Stimulated activated CD4-positive, alpha-beta T cell treated with anti-CD3 and anti-CD28 coated beads, Interleukin-1b, Interleukin-23, amount 100 ng/mL, for 1 hour (primary cell): ENCODE measurements at places on chromosomes 3 and 15.

DNA sequence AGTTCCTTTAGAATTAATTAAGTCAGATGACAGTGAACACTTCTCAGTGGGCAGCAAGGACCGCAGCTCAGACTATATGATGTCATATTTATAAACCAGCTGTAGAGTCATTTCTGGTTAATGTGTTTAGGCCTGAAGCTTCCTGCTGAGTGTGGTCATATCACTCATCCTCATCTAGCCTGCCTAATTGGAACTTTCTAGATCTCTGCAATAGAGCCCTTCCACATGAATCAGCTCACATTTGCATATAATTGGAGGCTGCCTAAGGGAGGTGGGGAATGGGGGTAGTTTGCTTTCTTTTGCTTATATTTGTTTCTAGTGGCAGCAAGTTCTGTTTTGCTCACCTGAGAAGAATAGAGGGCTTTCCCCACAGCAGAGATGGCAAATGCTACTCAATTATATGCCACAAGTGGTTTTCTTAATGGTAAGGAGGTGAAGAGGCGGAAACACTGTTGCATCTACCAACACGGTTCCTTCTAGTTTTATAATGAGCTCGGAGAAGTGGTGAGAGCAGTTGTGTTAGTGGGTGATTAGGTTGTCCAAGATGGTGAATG lies 148.1 kb downstream of the KLHL25 start:
- DNase-seq = no peak

DNA sequence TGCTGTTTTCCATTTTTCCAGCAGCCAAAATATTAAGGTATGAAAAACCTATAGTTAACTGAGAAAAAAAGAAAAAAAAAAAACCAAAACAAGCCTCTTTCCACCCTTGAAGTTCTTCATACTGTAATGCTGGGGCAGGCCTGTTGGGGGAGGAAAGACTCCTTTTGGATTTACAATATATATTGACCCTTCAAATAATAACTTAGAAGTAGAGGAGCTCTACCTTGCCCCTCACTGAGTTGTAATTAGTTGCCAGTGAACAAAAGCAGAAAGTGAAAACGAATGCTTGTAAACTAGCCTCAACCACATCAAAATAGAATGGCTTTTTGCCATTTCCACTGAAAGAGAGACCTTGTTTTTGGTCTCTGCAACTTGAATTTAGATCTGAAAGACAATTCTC lies 326.6 kb downstream of the NR2F2 start:
- no peak for DNase-seq

DNA sequence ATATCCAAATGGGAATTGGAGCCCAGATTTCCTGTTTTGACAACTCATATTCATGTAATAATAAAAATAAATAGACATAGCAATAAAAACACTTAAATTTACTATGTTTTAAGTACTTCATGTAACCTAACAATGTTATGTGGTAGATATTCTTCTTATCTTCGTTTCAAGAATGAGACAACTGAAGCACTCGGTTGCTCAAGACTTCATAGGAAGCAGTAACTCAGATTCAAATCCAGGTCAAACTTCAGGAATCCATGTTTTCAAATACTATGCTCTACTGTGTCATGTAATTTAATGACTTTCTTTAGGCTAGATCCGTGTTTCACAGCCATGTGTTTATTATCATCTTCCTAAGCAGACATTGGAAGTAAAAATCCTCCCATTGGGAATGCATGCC lies 492.2 kb downstream of the CNTN3 start:
- DNase-seq = no peak

GRCh38 chr3:17070161-17070959 lies 185.6 kb downstream of the PLCL2 start:
- no peak for DNase-seq

- no peak for DNase-seq
Observed at GRCh38 chr15:100180921-100181320, 160.9 kb downstream of the ADAMTS17 start.

- no peak for DNase-seq
Observed at GRCh38 chr3:156825795-156826143, 384 bp upstream of the LEKR1 start.

GRCh38 chr15:73947651-73948050 lies 21.4 kb downstream of the LOXL1 start:
- no peak for DNase-seq

- no peak for DNase-seq
Observed at GRCh38 chr3:174495928-174496327, 363.2 kb upstream of the NAALADL2 start.

- no peak for DNase-seq
Observed at GRCh38 chr15:31487811-31488436, 161.3 kb downstream of the KLF13 start.

GRCh38 chr15:100457201-100457600 lies 71.5 kb downstream of the CERS3 start:
- no peak for DNase-seq

DNA sequence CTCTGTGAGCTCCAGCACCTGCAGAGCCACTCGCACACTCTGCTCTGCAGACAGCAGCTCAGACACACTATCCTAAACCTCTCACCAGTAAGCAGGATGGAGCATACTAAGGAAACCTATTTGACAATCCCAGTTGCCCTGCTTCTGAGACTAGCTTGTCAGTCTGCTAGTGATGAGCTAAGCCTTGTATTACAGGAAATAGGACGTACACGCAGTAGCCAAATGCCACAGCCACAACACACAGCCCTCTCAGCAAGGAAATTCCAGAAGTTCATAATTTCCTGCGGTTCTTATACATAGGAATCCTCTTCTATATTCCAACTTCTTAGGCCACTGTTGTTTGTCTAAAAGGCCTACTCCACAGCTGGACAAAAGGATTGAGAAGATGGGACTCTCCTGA lies 74.5 kb downstream of the MYLK start:
- no peak for DNase-seq

GRCh38 chr3:122691195-122691594 lies 10.6 kb downstream of the PARP14 start:
- no peak for DNase-seq

- DNase-seq = no peak
Observed at GRCh38 chr3:179451265-179452175, at the start of gene GNB4. GNB4 (minus strand) TSS chr3:179451470; CDS start chr3:179426200, 25,270 bp downstream.

- DNase-seq = no peak
Observed at GRCh38 chr3:71760140-71760539, 6.5 kb downstream of the GPR27 start.

- DNase-seq = no peak
Observed at GRCh38 chr15:74954515-74954914, 2.1 kb downstream of the RPP25 start.

GRCh38 chr3:58575971-58576652 lies 1.1 kb downstream of the FAM107A start:
- DNase-seq = no peak

DNA sequence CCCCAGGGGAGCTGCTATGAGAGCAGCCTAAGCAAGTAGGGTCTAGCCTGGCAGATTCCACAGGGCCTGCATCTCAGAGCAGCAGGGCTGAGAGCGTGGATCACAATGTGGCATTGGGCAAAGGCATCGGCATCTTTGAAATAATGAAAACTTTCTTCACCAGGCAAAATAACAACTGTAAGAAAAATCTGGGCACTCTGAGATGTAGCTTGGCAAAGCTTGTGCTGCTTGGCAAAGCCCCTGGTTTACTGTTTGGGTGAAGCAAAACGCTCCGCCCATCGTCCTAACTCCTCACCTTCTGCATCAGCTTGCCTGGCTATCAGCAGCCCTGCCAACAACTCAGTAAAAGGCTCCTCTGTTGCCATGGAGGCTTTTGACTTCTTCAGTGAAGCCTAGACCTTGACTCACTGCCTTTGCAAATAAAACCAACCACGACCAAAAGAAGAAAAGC lies 212.8 kb upstream of the EIF1B start:
- DNase-seq = no peak

DNA sequence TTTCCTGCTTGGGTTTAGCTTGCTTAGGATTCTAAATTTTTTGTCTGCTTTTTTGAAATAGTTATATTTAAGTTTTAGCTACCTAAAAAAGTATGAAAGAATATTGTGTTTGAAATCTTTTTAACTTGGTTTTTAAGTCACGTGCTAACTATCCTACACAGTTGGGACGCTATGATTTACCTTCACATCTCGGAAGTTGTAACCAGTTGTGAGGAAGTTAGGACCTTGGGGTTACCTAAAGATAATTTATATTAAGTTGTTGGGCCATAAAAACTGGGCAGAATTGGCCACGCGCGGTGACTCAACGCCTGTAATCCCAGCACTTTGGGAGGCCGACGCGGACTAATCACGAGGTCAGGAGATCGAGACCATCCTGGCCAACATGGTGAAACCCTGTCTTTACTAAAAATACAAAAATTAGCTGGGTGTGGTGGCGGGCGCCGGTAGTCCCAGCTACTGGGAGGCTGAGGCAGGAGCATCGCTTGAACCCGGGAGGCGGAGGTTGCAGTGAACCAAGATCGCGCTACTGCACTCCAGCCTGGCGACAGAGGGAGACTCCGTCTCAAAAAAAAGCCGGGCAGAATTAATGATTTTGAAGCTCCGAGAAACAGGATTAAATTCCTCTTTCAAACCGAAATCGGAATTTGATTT lies 1.0 kb downstream of the ZFAND6 start:
- no peak for DNase-seq

DNA sequence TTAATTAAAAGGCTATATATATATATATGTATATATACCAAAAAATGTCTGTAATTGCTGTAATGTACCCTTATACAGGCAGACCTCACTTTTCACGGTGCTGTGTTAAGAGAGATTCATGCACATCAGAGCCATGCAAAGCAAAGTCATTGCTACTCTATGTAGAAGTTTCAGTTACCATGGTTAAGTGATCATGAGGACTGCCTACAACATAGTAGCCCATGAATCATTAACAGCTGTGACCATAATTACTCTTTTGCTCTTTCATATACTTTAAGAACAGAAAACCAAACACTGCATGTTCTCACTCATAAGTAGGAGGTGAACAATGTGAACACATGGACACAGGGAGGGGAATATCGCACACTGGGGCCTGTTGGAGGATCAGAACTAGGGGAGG lies 225.3 kb upstream of the EPHA3 start:
- DNase-seq = no peak

- DNase-seq = no peak
Observed at GRCh38 chr15:81529481-81529880, 155.5 kb upstream of the TMC3 start.

DNA sequence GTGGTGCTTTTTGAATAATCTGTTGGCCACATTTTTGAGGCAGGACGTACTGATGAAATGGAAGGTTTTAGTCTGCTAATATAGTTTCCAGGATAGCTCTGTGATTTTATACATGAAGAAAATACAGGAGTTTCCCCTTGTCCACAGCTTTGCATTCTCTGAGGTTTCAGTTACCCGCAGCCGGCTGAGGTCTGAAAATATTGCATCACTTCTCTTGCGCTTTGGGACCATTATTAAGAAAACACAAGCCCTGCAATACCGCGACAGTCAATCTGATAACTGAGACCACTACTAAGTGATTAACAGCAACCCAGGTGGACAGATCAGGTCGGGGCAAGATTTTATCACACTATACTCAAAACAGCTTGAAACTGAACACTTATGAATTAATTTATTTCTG lies 33.0 kb downstream of the BLM start:
- no peak for DNase-seq

DNA sequence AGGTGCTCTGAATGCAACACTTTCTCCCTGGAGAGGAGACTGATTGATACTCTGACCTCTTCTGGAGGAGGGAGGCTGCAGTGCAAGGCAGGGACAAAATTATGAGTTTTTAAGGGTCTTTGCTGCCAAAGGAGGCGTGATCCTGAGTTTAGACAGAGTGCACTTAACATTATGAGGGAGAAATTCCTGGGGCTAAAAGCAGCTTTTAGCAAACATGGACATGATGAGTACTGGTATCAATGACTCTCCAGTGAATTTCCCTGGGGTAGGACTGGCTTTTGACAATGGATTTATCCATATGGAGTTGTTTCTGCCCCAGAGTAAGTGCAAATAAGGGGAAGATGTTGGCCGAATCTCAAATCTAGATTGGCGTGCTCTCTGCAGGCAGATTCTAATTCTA lies 133.1 kb downstream of the THSD4 start:
- DNase-seq = no peak

DNA sequence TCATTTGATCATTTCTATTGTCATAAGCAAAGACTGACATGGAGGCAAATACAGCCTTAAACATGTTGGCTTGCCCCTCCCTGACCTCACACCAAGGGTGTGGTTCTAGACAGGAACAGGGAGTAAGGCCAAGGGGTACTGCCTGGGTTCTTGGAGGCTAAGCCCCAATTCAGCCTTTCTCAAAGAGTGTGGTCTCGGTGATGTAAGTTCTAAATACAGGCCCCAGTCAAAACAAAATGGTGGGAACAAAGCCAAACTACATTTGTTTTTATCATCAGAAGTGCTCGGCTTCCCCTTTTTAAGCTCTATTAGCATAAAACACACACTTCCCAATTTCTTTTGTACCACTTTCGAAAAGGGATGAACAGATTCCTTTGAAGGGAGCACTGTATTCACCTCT lies 129.5 kb downstream of the ATP8B4 start:
- DNase-seq = no peak

GRCh38 chr3:7242303-7242635 lies 381.4 kb downstream of the GRM7 start:
- DNase-seq = no peak

DNA sequence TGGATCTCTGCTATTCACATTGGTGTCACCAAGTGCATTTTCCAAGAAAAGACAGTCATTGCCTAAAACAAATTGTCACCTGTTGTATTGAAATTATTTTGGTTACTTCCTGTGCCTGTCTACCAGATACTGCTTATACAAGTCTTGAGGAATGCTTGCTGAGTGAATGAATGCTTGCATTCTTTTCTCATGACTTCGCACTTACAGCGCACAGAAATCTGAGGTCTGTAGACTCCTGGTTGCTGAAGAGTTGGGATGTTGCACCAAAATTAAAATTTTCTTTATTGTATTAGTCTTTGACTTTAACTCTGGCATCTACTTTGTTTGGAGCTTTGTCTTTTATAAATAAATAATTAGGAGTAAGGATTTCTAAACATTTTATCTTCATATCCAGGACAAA lies 28.4 kb downstream of the SH3GL3 start:
- no peak for DNase-seq

GRCh38 chr15:51155891-51156290 lies 61.2 kb upstream of the TNFAIP8L3 start:
- DNase-seq = no peak

GRCh38 chr15:85793641-85794597 lies 806 bp downstream of the KLHL25 start:
- no peak for DNase-seq

DNA sequence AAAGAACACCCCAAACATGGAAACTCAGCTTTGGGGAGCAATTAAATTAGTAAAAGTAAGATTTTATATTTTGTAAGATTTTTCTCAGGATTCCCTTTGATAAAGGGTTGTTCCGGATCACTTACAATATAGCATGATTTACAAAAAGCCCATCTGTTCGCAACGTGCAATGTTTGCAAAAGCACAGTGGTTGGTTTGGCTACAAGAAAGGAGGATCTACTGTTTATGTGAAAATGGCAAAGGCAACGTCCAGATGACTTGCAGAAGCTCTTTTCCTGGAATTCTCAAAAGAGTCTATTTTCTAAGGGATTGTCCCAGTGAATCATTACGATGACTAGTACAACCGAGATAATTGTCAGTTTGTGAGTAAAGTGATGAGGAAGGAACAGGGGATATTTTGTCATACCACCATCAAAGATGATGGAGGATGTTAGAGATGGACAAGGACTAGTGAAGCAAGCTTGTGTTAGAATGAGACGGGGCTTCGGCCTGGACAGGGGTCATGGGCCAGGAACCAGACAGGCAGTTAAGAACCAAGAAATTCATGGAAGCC lies 71.6 kb downstream of the CRYGS start:
- no peak for DNase-seq

GRCh38 chr3:184275961-184276910 lies at the start of gene ECE2:
ECE2 (plus strand) TSS chr3:184276022; CDS start chr3:184276154, 132 bp downstream.
- DNase-seq = no peak

GRCh38 chr3:126925411-126926171 lies 57.3 kb upstream of the PLXNA1 start:
- no peak for DNase-seq
